ENCODE measurements at places on chromosomes 11 and 22.

GRCh38 chr11:46840116-46840515, 6.0 kb downstream of the CKAP5 start:
- DNase-seq, result no peak

- no peak for DNase-seq
Observed at GRCh38 chr11:46381048-46381818, at the start of gene MDK. TSS of gene MDK (plus strand) at chr11:46381669. CDS start at chr11:46382058, 389 bp downstream.

DNA sequence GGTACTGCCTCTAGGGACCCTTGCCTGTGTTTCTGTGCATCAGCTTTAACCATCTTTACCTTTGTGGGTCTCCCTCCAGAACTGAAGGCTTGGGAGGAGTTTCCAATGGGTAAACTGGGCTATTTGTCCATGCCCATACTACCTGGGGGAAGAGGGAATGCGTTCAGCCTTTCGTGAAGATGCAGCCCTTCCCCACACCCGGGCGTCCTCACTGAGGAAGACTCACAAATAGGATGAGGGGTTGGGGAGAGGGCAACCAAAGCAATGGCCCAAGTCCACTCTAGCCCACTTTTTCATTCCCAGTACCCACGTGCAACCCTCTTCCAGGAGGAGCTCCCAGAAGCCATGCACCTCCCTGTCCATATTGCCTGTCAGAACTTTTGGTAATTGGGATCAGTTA, 61.8 kb upstream of the ADA2 start:
- DNase-seq, result no peak

GRCh38 chr22:45876136-45877035, 100.6 kb downstream of the WNT7B start:
- no peak for DNase-seq

GRCh38 chr11:119295178-119295577, 21.8 kb downstream of the MCAM start:
- DNase-seq, result no peak

- no peak for DNase-seq
Observed at GRCh38 chr11:7417328-7417727, 68.0 kb upstream of the OLFML1 start.

DNA sequence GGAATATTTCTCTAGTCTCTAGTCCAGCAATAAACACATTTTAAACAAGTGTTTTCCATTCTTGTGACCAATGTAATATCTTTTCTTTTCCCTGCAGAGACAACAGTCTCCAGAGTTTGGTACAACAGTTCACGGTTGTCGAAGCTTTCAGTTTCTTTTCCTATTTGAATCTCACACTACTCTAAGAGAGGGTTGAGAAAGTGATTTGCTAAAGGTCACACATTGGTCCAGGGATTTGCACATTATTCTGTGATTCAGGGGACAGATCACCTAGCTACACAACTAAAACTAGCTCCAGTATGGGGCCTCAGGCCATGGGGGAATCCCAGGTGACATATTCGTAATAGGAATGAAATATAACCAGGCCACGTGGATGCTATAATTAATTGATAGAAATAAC, 132.5 kb downstream of the HIPK3 start:
- no peak for DNase-seq

GRCh38 chr22:50584106-50585096, 1.8 kb upstream of the CHKB start:
- no peak for DNase-seq

DNA sequence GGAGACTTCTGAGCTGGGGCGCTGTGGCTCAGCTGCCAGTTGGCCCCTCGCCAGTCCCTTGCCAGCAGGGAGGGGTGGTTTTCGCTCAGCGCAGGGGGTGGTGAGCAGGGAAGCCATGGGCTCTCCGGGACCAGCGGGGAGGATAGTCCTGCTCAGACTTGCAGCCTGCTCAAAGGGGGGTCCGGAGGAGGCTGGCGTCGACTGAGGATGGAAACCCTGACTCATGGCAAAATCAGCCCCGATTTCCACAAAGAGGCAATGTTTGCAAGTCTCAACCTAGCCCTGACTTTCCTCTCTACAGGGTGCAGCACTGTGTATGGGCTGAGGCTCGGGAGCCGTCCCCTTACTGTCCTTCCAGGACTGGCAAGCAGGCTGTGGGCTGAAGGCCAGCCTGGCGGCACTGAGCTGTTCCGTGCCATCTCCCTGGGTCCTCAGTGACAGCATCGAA, 35.1 kb downstream of the FBLN1 start:
- DNase-seq, result no peak

- DNase-seq, result no peak
Observed at GRCh38 chr11:35246745-35247144, 107.8 kb downstream of the CD44 start.

GRCh38 chr22:46902436-46902835, 140.0 kb downstream of the TBC1D22A start:
- no peak for DNase-seq

DNA sequence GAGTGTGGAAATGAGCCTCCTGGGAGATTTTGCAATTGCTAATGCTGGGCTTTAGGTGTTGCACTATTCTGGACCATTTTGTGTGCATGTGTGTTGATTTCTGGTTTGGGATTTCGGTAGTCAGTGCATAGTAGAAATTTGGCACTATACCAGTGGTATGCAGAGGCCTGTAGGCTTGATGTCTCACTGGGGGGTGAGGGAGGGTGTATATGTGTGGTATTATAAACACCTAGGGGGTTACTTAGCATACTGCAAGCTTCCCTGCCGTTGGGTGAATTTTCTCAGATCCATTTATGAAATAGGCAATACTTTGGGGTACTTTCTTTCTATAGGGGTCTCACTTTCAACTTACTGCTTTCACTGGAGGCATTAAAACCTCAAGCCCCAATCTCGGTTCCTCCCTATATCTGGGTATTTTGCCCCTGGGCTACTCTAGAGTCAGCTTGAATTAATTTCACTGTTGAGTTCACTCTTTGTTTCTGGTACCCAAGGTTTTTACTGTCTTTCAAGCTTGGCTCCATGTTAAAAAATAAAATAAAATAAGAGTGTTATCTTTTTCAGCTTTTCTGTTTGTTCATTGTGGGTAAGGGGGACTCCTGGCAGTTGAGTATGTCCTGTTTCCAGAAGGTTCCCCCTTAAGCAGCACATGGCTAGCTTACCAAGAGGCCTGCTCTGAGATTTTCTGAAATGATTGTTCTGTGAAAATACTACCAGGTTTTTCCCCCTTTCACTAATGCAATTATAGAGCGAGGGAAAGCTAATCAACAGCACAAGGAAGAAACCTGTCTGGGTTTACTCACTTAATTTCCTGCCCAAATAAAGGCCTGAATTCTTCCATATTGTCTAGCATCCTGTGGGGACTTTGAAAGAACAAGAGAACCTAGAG, 45.8 kb downstream of the PPFIBP2 start:
- no peak for DNase-seq

All from stimulated activated CD4-positive, alpha-beta T cell treated with anti-CD3 and anti-CD28 coated beads, Interleukin-1b, Interleukin-23, amount 100 ng/mL, for 1 hour (primary cell).